CD4-positive, alpha-beta T cell (primary cell): ENCODE measurements at places on chromosomes 5 and 9.

DNA sequence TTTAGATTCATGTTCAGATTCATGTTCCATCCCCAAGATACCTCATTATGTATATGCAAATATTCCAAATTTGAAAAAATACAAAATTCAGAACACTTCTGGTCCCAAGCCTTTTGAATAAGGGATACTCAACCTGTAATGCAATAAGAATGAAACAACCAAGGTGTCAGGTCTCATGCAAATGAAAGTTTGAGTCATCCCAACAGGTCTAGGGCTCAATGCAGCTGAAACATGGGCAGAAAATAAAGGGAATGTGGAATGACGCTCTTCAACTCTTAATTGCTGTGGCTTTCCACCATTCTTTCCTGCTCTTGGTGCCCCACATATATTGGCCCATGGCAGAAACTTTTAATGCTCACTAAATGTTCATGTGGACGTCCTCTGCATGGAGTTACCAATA lies 107.3 kb upstream of the DAPK1 start:
- no peaks in the 10 kb centered on the region for H3K36me3 ChIP-seq
- H3K4me1 ChIP-seq, result no peaks in the 10 kb centered on the region
- no peak for DNase-seq
- H3K27ac ChIP-seq, result no peak overlapping the region
- no peak overlapping the region for H3K4me3 ChIP-seq
- H3K27me3 ChIP-seq, result no peaks in the 10 kb centered on the region

- H3K4me3 ChIP-seq, result no peak overlapping the region
- H3K27me3 ChIP-seq, result no peaks in the 10 kb centered on the region
- no peaks in the 10 kb centered on the region for H3K36me3 ChIP-seq
Observed at GRCh38 chr5:170147051-170147752, 41.5 kb downstream of the FOXI1 start.

GRCh38 chr9:22279636-22280035 lies 167.0 kb upstream of the DMRTA1 start:
- H3K36me3 ChIP-seq, result no peaks in the 10 kb centered on the region
- no peaks in the 10 kb centered on the region for H3K4me1 ChIP-seq
- no peaks in the 10 kb centered on the region for H3K27me3 ChIP-seq
- H3K27ac ChIP-seq, result no peak overlapping the region
- no peak for DNase-seq
- no peak overlapping the region for H3K4me3 ChIP-seq

DNA sequence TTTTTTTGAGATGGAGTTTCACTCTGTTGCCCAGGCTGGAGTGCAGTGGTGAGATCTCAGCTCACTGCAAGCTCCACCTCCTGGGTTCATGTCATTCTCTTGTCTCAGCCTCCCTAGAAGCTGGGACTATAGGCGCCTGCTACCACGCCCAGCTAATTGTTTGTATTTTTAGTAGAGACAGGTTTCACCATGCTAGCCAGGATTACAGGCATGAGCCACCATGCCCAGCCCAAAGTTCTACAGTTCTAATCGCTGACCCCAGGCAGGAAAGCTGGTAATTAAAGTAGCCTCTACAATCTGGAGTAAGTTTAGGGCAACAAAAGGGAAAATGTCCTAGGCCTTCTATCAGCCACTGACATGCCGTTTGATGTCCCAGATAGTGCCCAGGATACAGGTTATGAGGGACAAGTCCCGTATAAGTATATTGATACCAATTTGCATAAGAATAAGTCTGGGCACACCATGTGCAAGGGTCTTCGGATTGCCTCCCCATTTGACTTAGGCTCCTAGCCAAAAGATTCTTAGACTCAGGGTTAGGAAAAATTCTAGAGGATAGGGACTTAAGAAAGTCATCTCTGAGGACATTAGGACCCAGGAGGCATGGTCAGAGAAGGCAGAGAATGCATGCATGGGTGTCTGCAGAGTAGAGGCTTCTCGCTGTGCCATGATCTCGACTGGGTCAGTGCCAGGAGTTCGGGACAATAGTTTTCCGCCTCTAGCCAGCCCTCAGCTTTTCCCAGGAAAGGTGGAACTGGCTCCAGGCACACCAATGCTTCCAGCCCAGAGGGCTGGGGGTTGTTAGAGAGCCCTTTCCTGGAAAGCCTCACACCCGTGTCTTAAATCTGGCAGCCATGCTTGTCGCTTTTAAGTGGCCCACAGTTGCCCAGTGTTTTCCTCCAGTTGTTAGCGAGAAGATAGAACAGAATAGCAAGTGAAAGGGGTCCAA lies 1111.1 kb downstream of the TAF11L14 start:
- peak overlapping the region; percentile 60 for H3K4me3 ChIP-seq
- peak overlapping the region; percentile 54 for H3K27ac ChIP-seq
- H3K4me1 ChIP-seq, result peaks cover 43% of the 10 kb centered on the region
- no peaks in the 10 kb centered on the region for H3K27me3 ChIP-seq

GRCh38 chr9:87223392-87224246 lies 274.0 kb upstream of the DAPK1 start:
- H3K27ac ChIP-seq, result no peak overlapping the region
- H3K4me3 ChIP-seq, result no peak overlapping the region
- H3K36me3 ChIP-seq, result no peaks in the 10 kb centered on the region
- H3K27me3 ChIP-seq, result no peaks in the 10 kb centered on the region
- no peak for DNase-seq

DNA sequence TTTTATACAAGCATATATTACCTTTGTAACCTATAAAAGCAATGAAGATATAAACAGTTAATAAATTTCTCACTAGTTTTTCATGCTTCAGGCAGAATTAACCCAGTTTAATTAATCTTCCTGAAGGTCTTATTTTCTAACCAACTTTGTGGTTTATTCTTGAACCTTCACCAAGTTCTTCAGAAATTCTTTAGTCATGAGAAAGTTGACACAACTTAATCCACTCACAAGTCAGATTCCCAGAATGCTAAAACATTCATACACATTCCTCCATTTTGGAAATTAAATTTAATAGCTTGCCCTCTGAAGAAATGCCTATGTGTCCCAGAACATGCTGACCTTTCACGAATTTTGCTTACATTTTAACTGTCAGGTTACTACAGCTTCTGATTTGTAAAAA lies 105.4 kb upstream of the PAM start:
- H3K36me3 ChIP-seq, result no peaks in the 10 kb centered on the region
- no peak overlapping the region for H3K27ac ChIP-seq
- no peak overlapping the region for H3K4me3 ChIP-seq

DNA sequence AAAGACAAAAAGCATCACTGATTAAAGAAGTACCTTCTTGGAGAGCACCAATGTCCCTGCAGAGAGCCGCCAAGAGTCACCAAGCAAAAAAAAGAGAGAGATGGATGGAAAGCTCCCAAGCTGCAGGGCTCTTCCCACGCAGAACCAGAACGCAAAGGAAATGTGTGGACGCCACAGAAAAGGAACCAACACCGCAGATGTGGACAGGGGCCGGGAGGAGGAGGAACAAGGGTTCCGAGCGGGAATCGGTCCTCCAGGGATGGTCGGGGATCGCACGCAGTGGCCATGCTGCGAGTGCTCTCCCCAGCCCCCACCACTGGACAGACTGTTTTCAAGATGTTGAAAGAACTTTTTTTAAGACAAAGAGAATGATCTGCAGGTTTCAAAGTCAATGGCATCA lies 40.2 kb upstream of the ZNF354A start:
- no peak overlapping the region for H3K27ac ChIP-seq
- no peaks in the 10 kb centered on the region for H3K27me3 ChIP-seq

GRCh38 chr5:137336161-137336560 lies 163.0 kb downstream of the SPOCK1 start:
- H3K4me1 ChIP-seq, result no peaks in the 10 kb centered on the region
- no peak overlapping the region for H3K4me3 ChIP-seq
- no peak overlapping the region for H3K27ac ChIP-seq
- DNase-seq, result no peak

GRCh38 chr5:54904425-54904824 lies 81.0 kb downstream of the ESM1 start:
- H3K27ac ChIP-seq, result no peak overlapping the region

- DNase-seq, result peak; percentile 49
- H3K36me3 ChIP-seq, result no peaks in the 10 kb centered on the region
- H3K4me3 ChIP-seq, result no peak overlapping the region
- peaks cover 35% of the 10 kb centered on the region for H3K4me1 ChIP-seq
- H3K27me3 ChIP-seq, result peaks cover 64% of the 10 kb centered on the region
Observed at GRCh38 chr5:73451224-73452130, 2.9 kb upstream of the FOXD1 start.

- no peak overlapping the region for H3K4me3 ChIP-seq
- no peak for DNase-seq
- no peaks in the 10 kb centered on the region for H3K4me1 ChIP-seq
Observed at GRCh38 chr9:13970018-13970417, 343.9 kb downstream of the NFIB start.

DNA sequence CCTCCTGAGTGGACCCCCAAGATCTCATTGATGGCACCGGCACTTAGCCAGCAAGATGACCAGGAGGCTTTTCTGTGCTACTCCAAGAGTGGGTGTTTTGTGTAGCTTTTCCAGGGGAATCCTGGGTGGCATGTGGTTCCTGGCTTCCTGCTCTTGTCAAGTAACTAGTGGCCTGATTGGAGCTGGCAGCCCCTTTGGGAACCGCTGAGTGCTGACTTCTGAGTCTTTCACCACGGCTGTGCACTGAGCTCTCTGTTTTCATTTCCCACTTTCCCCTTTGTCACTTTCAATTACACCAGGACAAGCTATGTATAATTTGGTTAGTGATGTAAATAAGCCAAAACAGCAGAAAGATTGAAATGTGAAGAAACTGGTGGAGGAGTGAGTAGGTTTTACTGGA lies 255.4 kb downstream of the GOLPH3 start:
- DNase-seq, result no peak
- no peak overlapping the region for H3K4me3 ChIP-seq
- no peaks in the 10 kb centered on the region for H3K4me1 ChIP-seq
- no peak overlapping the region for H3K27ac ChIP-seq
- H3K27me3 ChIP-seq, result no peaks in the 10 kb centered on the region

- no peak overlapping the region for H3K4me3 ChIP-seq
Observed at GRCh38 chr5:80213466-80213865, 42.4 kb downstream of the SERINC5 start.

DNA sequence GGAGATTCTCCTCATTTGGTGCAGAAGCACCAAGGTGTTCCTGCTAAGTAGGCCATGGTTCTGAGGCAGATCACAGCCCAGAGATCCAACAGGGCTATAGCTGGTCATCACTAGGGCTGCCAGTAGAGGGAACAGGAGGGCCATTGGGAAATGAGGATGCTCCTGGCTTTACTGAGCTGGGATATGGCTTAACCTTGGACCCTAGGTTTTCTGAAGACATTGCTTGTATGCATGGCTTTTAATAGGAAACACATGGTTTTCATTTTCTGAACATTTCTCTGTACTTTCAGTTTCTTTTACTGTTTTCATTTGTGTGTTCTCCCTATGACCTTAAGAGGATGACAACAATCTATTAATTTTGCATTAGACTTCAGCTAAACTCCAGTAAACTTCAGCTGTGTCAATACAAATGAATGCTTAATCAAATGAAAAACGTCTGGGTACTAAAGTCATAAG lies at the start of gene IFNW1:
TSS of gene IFNW1 (minus strand) at position 406 of the 456 bp plus-strand sequence. CDS start at position 144, 262 bp downstream.
- no peak for DNase-seq
- peaks cover 7% of the 10 kb centered on the region for H3K4me1 ChIP-seq
- H3K36me3 ChIP-seq, result no peaks in the 10 kb centered on the region
- no peaks in the 10 kb centered on the region for H3K27me3 ChIP-seq

DNA sequence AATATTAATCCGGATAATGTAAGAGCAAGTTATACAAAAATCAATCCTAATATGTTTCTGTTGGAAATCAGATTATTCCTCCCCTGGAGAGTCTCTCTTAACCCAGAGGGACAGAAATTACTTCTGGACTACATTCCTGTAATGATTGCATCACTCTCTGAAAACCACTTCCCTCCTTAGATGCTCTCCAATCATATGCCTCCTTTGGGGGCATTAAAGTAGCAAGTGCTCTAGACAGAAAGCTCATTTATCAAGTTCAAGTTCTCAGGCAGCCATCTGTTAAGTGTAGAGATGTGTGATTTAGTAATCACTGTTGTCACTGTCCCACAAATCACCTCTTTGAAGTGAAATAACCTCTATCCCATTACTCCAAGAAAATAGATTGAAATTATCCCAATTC lies 247.1 kb downstream of the SLCO4C1 start:
- no peaks in the 10 kb centered on the region for H3K36me3 ChIP-seq
- H3K27me3 ChIP-seq, result no peaks in the 10 kb centered on the region
- no peak overlapping the region for H3K27ac ChIP-seq
- no peaks in the 10 kb centered on the region for H3K4me1 ChIP-seq
- no peak for DNase-seq

DNA sequence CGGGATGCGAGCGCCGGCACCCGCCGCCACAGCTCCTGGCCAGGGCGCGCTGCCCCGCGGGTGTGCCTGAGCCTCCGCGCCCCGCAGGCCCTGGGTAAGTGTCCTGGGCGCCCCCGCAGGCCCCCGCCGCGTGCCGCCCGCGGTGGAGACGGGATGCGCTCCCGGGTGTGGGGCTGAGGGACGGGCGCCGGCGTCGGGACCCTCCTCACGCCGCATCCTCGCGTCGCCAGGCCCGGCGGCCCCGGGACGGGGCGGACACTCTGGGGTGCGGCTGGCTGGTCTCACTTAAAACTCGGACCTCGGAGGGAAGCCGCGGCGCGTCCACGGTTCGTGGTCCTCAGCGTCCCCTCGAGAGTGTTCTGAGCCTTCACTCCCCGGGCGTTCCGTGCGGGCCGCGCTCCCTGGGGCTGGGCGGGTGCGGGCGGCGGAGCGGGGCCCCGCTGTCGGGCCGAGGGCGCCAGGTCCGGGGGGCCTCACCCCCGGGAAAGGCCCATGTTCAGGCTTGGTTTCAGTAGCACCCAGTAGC lies 275 bp downstream of the AHRR start:
- peaks cover under 1% of the 10 kb centered on the region for H3K36me3 ChIP-seq
- H3K4me3 ChIP-seq, result no peak overlapping the region
- peaks cover 22% of the 10 kb centered on the region for H3K4me1 ChIP-seq
- peaks cover 53% of the 10 kb centered on the region for H3K27me3 ChIP-seq
- DNase-seq, result no peak

GRCh38 chr5:52947208-52947607 lies 41.9 kb upstream of the ITGA2 start:
- no peaks in the 10 kb centered on the region for H3K27me3 ChIP-seq
- no peaks in the 10 kb centered on the region for H3K36me3 ChIP-seq
- H3K27ac ChIP-seq, result no peak overlapping the region
- no peak overlapping the region for H3K4me3 ChIP-seq

DNA sequence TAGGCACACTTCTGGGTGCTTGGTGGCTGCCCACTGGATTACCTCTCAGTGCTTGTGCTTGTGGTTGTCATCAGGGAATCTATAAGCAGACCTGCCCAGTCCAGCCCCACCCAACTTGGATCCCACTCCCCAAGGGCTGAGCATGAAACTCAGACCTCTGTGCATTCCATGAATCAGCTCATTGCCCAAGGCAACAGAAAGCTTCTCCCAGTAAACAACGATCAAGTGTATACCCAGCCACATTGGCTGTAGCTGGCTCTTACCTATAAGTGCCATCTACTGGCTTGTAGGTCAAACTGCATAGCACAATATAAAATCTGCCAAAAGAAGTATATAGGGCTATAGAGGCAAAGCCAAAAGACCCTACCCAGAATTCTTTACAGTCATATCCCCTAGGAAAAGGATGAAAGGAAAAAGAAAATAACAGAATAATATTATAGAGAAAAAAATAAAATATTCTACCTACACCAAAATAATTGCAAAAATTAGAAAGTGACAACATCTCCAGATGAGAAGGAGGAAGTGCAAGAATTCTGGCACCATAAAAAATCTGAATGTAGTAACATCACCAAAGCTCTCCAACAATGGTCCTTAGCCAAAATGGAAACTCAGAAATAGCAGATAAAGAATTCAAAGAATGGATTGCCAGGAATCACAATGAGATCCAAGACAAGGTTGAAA lies 321.0 kb upstream of the TRPC7 start:
- H3K4me3 ChIP-seq, result no peak overlapping the region
- no peak for DNase-seq
- no peaks in the 10 kb centered on the region for H3K36me3 ChIP-seq
- no peaks in the 10 kb centered on the region for H3K4me1 ChIP-seq
- H3K27ac ChIP-seq, result no peak overlapping the region
- H3K27me3 ChIP-seq, result no peaks in the 10 kb centered on the region

GRCh38 chr5:111299831-111300432 lies 75.7 kb downstream of the CAMK4 start:
- no peak for DNase-seq
- no peak overlapping the region for H3K4me3 ChIP-seq
- peaks cover 13% of the 10 kb centered on the region for H3K36me3 ChIP-seq
- peaks cover 11% of the 10 kb centered on the region for H3K4me1 ChIP-seq
